Effector CD8-positive, alpha-beta T cell (primary cell): ENCODE measurements at places on chromosomes 2 and 18.

GRCh38 chr2:177024765-177025164, 187.8 kb upstream of the HNRNPA3 start:
- DNase-seq: no peak

DNA sequence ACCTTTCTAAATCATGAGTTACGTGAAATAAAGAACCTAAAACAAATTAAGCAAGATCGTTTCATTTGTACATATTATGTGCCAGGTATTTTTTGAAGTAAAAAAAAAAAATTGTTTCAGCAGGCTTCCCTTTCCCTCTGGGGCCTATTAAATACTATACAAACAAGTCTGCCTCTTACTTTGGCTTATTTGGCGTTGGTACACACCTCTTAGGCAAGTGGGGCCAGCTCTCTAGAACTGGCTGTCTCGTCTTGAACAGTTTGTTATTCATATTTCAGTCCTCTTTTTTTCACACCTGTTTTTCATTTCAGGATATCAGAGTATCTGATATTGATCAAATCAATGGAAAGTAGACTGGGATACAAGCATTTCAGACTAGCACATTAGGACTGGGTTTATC, 27.4 kb upstream of the PPP3R1 start:
- no peak for DNase-seq

GRCh38 chr2:102042196-102043081, 50.7 kb downstream of the IL1R2 start:
- no peak for DNase-seq

DNA sequence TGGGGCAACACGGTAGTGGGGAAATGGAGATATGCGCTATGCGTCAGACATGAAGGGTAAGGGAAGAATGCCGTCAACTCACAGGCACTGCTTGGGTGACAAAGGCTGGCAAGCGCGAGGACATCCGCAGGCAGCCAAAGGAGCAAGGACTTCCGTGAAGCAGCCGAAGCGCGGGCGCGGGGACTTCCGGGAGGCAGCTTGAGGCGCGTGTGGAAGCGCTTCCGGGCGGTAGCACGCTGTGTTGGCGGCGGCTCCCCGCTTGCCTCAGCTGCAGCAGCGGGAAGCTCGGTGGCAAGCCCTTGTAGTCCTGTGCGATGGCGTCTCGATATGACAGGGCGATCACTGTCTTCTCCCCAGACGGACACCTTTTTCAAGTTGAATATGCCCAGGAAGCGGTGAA, at the start of gene PSMA8:
Gene PSMA8 (plus strand): TSS at position 218 of the 400 bp plus-strand sequence. CDS start 97 bp downstream, at position 315.
- peak; percentile 37 for DNase-seq

GRCh38 chr2:66432801-66433694, 1.9 kb upstream of the MEIS1 start:
- DNase-seq: no peak

- no peak for DNase-seq
Measured at GRCh38 chr2:144471305-144472045, 48.4 kb downstream of the ZEB2 start.
